ENCODE measurements at places on chromosomes 2 and 18. TPM values are rescaled to one million over a fixed set of nuclear protein-coding genes. Genes with fewer than 3 reads are reported as not detected.

- peaks cover 5% of the 10 kb centered on the region for H3K27me3 ChIP-seq
- no peaks in the 10 kb centered on the region for H3K4me1 ChIP-seq
- H3K36me3 ChIP-seq: no peaks in the 10 kb centered on the region
- DNase-seq: no peak
These were observed 88.0 kb downstream of the TPO start for GRCh38 chr2:1501038-1501851.

DNA sequence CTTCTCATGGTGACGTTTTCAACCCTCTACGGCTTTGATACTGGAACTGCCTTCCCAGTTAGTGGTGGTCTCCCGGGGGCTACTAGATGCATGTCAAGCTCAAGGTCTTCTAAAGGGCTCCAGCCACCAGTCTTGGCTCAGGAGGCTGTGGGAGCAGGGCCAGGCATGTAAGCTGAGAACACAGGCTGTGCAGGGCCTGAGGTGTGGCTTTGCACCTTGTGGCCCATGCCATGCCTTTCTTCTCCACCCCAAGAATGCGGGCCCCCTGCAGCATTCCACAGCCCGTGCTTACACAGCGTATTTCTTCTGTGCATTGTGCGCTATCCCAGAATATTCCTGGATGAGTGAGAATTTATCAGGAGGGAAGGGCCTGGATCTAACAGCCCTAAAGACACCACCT is 144.9 kb downstream of the SEPTIN10 start:
- no peak overlapping the region for H3K27ac ChIP-seq
- H3K4me1 ChIP-seq: no peaks in the 10 kb centered on the region
- peaks cover 7% of the 10 kb centered on the region for H3K27me3 ChIP-seq
- H3K36me3 ChIP-seq: no peaks in the 10 kb centered on the region

- no peak for DNase-seq
- H3K4me3 ChIP-seq: no peak overlapping the region
- no peaks in the 10 kb centered on the region for H3K4me1 ChIP-seq
- no peak overlapping the region for H3K27ac ChIP-seq
These were observed 77.7 kb downstream of the MEMO1 start for GRCh38 chr2:31933066-31933465.

GRCh38 chr2:40358783-40359182 is 93.1 kb downstream of the SLC8A1 start:
- H3K27me3 ChIP-seq: no peaks in the 10 kb centered on the region
- no peak overlapping the region for H3K27ac ChIP-seq
- DNase-seq: no peak
- H3K4me3 ChIP-seq: no peak overlapping the region
- H3K4me1 ChIP-seq: no peaks in the 10 kb centered on the region

GRCh38 chr2:105795575-105795934 is 50.8 kb downstream of the NCK2 start:
- no peak overlapping the region for H3K27ac ChIP-seq
- DNase-seq: no peak
- H3K4me1 ChIP-seq: peaks cover 44% of the 10 kb centered on the region
- no peaks in the 10 kb centered on the region for H3K27me3 ChIP-seq
- no peak overlapping the region for H3K4me3 ChIP-seq
- H3K36me3 ChIP-seq: no peaks in the 10 kb centered on the region

Gene SIX2
- total RNA-seq: not detected

Gene SNTG2
- not detected for total RNA-seq
